Activated naive CD4-positive, alpha-beta T cell (primary cell): ENCODE measurements at places on chromosomes 3 and 15.

GRCh38 chr3:69435274-69436265 lies 49.7 kb upstream of the FRMD4B start:
- no peak for DNase-seq

GRCh38 chr15:74438721-74439316 lies 5.1 kb upstream of the SEMA7A start:
- DNase-seq = peak; percentile 30

DNA sequence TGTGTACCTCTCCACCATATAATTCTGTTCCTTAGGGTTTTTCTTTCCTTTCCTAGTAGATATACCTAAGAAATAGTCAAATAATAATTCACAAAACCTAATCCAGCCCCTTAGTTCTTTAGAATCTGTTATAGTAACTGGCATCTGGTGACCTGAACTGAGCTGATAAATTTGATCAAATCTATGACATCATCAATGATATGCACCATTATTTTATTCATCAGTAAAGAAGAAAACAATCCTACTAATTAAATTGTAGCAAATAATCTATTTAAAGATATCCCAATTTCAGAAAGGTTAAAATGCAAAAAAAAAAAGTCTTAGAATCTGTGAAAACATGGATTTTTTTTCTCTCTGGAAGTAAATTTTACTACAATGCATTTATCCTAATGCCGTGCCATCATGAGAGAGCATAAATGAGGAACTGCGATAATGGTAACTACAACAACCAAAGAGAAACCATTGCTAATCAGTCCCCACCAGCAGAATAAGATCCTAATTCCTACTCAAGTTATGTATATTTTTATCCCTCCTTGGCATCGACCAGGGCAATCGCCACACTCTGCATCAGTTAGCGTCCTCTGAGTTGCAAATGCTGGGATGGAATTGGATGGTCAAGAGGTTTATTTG lies 6.6 kb upstream of the MNS1 start:
- no peak for DNase-seq

GRCh38 chr3:185280572-185281365 lies 26.9 kb upstream of the EHHADH start:
- no peak for DNase-seq

GRCh38 chr15:63896336-63897115 lies 62.8 kb upstream of the HERC1 start:
- DNase-seq = no peak

- DNase-seq = no peak
Observed at GRCh38 chr3:187709155-187709554, 6.8 kb upstream of the RTP2 start.

GRCh38 chr3:150265305-150265704 lies 142.8 kb upstream of the TSC22D2 start:
- no peak for DNase-seq

DNA sequence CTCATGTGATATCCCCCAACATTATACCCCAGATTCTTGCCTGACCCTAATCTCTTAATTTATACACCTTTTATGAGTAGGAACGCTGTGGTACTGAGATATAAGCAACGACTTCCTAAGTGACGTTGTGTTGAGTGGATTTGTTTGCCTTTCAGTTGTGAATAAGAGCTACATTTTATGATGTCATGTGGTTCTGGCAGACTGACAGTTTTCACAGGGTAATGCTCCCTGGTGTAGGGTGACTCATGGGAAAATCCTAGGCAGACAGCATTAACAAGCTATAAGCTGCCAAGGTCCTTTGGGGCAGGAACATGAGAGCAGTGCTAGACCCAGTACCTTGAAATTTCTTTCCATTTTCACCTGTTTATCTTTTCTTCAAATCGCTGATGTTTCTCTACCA lies 11.2 kb downstream of the C3orf52 start:
- no peak for DNase-seq

DNA sequence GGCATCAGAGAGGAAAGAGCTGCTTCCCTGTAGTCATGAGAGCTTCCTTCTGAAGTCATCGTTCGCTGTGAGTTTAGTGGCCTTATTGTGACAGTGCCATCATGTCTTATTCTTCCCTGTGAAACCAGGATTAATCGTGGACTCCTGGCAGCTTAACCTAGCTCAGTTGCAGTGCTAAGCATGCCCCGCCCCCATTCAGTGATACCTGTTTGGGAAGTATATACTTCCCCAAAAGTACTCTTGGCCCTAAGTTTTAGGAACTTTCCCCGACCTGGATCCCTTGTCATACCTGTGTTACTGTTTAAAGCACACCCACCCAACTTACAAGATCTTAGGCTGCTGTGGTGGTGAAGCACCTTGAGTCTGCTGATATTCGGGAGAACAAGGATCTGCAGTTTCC lies 32.1 kb upstream of the TIMP4 start:
- no peak for DNase-seq

GRCh38 chr3:36394176-36394575 lies 13.9 kb downstream of the STAC start:
- DNase-seq = no peak

GRCh38 chr3:125280668-125281361 lies 68.3 kb upstream of the SLC12A8 start:
- DNase-seq = no peak

DNA sequence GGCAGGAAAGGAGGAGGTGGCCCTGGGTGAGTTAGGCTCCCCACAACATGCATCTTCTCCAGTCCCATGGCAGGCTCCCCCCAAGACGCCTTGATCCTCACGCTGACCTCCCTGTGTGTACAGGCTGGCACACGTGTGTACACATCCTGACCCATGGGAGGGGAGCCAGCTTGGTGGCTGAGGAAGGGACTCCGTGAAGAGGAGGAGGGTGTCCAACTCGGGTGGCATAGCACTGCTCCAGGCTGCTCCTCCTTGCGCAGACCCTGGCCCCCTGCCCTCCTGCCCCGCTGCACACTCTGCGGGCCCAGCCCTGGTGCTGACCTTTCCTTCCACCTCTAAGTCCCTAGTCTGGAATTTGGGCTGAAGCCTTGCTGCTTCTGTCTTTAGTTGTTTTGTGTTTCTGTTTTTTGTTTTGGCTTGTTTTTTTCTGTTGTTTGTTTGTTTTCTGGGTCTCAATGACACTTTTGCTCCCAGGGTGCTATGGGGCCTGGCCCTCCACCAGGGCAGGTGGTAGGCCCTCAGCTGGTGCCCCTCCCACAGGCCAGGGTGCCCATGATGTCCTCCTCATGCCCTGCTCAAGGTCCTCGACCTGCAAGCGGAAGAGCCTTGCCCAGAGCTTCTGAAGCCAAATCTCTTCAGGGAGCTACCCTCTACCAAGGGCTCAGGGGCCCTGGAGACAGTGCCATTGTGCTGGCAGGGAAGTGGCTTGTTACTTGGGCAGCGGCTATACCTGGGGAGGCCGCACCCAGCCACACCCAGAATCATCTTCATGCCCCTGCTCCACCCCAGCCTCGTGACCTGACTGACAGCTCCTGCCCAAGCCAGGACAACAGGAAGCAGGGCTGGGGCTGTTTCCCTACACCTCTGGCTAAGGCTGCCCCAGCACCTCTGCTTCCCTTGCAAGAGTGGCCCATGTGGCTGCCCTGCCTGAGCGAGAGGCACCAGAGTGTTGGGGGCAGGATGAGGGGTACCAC lies 5.1 kb downstream of the EPHB3 start:
- DNase-seq = no peak

- DNase-seq = no peak
Observed at GRCh38 chr3:123286308-123287023, 84.7 kb downstream of the SEC22A start.

GRCh38 chr3:52022323-52023100 lies 26.8 kb upstream of the RPL29 start:
- DNase-seq = no peak

- DNase-seq = no peak
Observed at GRCh38 chr15:48802867-48803266, 8.0 kb downstream of the CEP152 start.

DNA sequence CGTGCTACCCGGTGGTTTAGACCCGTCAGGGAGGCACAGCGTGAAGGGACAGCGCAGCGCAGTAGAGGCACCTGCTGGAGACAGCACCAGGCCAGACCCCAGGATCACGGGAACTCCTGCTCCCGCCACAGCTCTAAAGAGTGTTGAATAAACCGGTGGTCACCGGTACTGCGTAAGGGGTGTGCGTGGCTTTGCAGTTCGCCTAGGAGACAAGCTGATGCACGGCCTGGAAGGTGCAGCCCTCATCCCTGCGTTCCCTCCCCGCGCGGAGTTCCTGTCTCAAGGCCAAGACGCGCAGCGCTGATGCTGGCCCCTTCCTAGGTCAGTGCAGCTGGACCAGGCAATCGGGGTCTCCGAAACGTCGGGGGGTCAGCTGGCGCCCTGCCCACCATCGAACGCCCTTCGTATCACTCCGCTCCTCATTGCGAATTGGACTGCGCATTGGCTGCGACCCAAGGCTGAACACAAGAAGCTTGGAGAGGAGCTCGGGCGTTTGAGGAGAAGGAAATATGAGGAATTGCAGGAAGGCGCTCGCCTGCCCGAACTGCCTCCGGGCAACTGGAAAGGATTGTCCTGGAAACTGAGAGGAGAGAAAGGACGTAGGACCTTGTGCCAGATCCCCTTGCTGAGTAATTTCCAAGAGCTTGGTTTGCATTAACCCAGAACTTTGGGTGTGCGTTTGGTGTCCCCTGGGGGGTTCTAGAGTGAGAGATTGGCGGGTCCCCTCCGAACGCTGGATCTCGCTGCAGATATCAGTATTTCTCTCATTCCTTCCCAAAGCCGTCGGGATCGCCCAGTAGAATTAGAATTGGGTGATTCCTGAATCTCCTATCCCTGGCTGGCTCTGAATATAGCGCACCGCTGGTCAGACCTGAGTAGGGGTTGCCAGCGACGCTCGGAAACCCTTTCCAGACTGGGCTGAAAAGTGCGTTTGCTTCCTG lies 2.3 kb upstream of the SOX14 start:
- DNase-seq = no peak

- DNase-seq = no peak
Observed at GRCh38 chr3:144041960-144042556, 70.4 kb downstream of the DIPK2A start.

- no peak for DNase-seq
Observed at GRCh38 chr15:99443056-99443756, 122.6 kb upstream of the MEF2A start.

- no peak for DNase-seq
Observed at GRCh38 chr3:47404955-47405790, 24.4 kb downstream of the PTPN23 start.

DNA sequence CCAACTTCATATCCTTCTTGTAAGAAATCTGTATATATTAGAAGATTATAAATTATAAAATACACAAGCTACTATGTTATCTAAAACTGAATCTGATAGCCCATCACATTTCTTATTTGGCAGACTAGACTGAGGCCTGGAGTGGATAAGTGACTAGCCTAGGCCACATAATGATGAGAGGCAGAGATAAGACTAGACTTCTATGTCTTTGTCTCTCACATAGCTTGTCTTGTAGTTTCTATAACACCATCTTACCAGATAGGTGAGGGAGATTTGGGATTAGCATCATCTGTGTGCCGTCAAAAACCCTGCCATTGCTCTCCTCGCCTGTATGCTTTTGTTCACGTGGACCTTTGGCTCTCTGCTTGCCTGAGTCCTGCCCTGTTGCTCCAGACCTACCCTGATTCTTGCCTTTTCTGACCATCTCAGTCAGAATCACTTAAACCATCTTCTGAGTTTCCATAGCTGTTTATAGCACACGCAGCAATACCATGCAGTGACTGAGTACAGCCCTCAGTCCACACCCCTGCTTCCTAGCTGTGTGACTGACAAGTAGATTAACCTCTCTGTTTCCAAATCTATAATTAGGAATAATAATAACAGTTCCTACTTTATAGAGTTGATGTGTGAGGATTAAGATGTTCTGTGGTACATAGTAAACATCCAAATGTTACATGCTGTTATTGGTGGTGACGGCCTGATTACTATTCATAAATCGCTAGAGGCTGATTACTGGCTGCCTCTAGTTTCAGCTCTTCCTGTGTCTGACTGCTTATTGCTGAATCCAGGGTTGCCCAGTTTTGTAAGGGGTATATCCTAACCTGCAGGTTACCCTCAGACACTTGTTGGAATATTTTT lies 49.7 kb downstream of the PDE8A start:
- no peak for DNase-seq

- no peak for DNase-seq
Observed at GRCh38 chr15:83283813-83284558, 478 bp downstream of the BNC1 start.

DNA sequence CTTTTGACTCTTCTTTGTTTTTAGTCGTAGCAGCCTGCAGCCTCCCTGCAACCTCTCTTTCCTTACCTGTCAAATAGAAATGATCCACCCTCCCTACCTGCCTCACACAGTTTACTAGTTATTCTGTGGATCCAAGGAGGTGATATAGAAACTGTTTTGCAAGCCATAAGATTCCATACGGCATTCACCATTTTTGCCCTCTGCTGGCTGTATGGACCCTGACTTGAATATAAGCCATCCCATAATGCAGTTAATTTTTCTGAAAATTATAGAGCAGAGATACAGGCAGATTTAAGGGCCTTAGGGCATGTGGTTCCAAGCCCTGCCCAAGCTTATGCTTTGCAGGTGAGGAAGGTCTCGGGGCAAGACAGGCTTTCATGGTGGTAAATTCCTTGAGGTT lies 63.8 kb downstream of the CPN2 start:
- no peak for DNase-seq

GRCh38 chr3:184016169-184016570 lies 1.5 kb downstream of the ABCC5 start:
- no peak for DNase-seq

- DNase-seq = no peak
Observed at GRCh38 chr15:69304182-69304545, 5.5 kb downstream of the PAQR5 start.

- no peak for DNase-seq
Observed at GRCh38 chr15:90547540-90547939, 17.8 kb downstream of the CRTC3 start.

GRCh38 chr3:73509816-73510215 lies 114.9 kb downstream of the PDZRN3 start:
- no peak for DNase-seq

- no peak for DNase-seq
Observed at GRCh38 chr3:112776836-112777235, 69.8 kb downstream of the CD200R1L start.
